ENCODE measurements at places on chromosomes 7 and 10.

DNA sequence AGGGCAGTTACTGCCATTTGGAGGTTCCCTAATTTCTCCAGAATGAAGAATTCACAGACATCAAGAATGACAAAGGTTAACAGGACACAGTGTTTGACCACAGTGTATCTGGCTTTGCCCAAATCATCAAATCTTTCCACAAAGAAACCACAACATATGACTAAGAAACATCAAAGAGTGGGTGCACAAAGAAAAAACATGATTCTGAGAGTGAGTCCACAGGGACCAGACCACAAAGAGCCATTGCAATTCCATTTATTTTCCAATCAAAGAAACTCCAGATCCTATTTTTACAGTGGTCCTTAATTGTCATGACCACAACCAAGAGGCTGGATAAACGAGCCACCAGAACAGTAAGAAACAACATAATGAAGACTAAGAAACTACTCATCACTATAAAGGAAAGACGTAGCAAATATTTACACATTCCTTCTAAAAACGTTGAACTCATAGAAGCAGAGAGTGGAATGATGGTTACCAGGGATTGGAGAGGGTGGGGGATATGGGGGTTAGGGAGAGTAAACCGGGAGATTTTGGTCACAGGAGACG, 286.5 kb downstream of the DOCK4 start:
- no peak for DNase-seq

- no peak for DNase-seq
Observed at GRCh38 chr7:30254717-30255063, 29.7 kb upstream of the ZNRF2 start.

DNA sequence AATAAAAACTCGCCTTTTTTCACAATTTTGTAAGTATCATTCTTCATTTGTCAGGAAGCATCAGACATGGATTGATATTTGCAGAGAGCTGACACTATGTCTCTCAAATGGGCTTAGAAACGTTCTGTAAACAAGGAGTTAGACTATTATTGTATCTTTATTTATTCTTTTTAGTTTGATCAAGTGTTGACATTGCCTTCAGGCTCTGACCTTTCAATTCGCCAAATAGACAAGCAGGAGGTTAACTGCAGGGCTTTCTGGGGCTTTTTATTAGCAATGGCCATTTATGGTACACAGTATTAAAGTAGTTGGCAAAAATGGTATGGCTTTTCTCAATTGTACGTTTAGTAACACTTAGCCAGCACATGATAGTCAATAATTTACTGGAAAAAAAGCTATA, 221.7 kb downstream of the ZWINT start:
- no peak for DNase-seq

GRCh38 chr7:28062197-28062991, 118.2 kb downstream of the JAZF1 start:
- DNase-seq, result peak; percentile 46

- DNase-seq, result no peak
Observed at GRCh38 chr10:123945325-123945920, 53.8 kb upstream of the CPXM2 start.

DNA sequence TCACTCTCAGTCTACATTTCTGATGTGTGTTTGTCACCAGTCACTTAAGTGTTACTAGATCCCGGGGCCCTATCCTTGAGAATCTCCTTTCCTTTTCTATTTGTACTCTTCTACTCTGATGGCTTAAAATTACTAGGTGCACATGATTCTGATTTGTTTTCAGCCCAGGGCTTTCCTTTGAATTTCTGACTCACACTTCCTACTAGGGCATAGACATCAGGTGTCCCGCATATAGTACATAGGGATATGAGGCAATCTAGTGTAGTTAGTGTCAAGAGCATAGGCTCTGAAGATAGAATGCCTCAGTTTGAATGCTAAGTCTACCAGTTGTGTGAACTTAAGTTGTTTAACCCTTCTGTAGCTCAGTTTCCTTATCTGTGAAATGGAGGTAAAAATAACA, 49.4 kb upstream of the LRRN3 start:
- no peak for DNase-seq

DNA sequence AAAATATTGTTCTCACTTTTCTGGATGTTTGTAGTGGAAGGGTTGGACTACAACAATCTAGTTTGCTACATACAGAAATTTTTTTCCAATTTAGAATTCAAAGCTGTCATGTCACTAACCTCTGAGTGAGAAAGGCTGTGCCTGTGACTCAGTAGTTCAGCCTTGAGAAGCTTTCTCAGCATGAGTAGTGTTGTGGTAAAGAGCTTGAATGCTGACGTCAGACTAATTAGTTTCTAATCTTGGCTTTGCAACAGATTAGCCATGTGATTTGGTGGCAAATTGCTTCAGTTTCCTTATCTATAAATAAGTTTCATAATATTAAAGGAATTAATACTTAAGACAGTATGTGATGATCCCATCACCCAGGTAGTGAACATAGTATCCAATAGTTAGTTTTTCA, 83.8 kb downstream of the ABCA13 start:
- no peak for DNase-seq

DNA sequence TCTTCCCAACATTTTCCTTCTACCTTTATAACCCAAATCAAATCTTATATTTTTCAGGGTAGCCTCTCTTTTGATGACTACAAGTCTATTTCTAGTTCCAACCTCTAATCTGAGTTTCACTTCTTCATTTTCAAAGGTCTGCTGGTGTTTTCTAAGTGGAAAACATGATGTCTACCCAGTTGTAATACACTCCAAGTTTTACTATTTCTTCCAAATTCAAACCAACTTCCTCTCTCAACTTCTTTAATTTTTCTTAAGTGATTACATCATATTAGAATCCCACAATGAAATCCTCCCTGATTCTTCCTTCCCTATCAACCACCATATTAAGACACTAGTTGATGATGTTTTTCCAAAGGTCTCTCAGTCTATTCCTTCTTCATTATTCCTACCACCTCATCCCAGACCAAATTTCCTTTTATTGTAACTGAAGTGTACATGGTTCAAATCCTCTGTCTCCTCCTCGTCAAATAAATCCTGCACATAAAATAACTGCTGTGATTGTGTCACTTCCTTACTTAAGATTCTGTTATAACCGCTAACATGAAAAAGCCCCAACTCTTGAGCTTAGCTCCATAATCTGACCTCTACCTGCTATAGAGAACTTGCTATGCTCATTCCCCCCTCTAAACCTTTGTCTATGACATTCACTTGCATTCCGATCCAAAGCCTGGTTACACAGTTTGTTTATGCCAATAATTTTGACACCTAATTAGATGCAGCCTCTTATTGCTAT, 12.7 kb downstream of the TAS2R38 start:
- DNase-seq, result no peak

DNA sequence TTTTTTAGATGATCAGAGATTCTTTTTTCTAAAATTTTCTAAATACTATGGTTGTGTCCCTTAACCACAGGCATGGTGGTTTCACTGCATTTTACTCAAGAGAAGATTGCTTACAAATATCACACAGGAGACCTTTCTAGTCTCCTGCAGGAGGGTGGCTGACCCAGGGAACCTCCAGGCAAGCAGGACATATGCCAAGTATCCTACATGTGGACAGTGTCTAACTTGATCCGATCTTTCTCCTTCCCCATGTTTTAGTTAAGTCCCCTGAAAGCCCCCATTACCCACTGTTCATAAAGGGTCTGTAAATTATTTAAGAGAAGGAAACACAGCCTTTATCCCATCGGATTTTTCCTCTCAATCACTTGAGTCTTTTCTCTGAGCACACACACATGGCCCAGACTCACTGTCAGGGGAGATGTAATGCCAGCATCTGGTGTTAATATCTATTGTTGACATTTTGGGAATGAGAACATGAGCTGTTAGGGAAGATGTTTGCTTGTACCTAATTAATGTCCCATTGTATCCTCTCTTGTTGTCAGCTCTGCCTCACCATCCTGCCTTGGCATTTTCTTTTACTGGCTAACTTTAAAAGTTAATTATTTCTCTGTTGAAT, 755.2 kb downstream of the AUTS2 start:
- no peak for DNase-seq

DNA sequence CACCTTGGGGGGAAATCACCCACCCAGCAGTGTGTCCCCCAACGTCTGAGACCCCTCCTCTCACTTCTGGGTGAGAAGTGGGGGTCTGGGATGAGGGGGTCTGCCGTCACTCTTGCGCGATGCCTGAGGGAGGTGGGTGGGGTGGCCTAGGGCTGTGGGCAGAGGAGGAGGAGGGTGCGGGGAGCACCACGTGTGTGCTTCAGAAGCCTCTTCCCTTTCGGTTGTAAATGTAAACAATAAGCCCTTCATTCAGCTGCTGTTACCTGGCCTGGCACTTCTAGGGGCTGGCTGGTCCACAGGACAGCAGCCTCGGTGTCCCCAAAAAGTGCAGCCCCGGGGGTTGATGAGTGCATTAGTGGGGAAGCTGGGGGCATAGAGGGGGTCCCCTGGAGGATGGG, 1.3 kb downstream of the CLIP2 start:
- DNase-seq, result no peak

DNA sequence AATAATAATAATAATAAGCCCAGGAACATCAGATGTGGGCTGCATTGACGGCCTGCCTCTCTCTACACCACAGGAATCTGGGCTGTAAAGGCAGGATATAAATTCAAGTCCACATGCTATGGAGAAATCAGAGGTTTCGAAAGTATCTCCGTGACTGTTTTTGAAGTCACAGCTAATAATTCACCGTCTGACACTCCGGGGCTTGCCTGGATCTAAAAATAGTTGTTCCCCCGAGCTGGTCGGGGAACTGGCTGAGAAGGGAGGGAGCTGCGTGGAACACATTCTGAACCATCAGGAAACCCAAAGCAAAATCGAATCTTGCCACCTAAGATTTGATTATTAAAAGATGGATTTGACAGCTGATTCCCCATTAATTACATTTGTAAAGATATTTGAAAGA, 35.4 kb downstream of the KLF6 start:
- no peak for DNase-seq

- no peak for DNase-seq
Observed at GRCh38 chr10:60521974-60522405, 132.3 kb upstream of the ANK3 start.

- DNase-seq, result no peak
Observed at GRCh38 chr7:37686556-37687345, 3.2 kb downstream of the GPR141 start.

DNA sequence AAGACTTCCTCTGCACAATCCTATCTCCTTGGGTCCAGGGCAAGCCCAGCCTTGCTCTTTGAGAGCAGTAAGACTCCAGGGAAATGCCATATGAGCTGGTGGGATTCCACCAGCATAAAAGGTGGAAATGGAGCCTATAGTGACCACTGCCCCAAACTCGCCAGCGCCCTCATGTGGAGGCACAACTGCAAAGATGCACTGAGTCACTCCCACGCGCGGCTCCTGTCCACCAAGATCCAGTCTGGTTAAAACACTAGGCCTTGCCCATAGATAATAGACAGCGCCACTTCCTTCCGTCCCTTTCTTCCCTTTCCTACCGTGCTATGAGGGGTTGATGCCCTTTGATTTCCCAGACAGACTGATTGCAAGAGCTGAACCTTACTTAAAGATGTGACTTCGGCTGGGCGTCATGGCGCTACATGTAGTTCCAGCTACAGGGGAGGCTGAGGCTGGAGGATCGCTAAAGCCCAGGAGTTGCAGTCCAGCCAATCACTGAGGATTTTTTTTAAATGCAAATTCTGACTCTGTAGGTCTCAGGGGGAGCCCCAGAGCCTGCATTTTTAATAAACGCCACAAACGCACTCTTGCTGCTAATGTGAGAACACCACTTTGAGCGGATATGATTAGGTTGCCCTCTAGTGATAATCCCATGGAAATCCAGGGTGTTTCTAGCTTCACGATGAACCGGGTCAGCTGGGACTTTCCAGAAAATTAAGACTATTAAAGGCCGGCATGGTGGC, 136.5 kb downstream of the EPC1 start:
- no peak for DNase-seq

DNA sequence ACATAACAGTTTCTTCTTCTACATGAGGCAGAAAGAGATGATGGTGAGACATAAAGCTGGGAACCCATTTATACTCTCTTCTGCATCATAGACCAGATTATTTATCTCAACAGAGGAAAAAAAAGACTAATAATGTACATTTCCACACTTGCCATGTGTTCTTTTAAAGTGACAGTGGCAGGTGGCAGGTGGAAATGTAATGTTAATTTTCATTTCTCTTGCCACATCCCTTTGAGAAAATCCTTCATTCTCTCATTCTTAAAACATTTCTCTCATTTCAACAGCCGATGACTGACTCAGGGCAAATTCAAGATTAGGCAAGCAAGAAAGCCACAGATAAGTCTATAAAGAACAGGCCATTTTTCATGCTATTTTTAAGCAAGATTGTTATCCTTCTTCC, 635.6 kb upstream of the SORCS1 start:
- DNase-seq, result no peak

- no peak for DNase-seq
Observed at GRCh38 chr7:106772655-106773108, 92.4 kb upstream of the PIK3CG start.

DNA sequence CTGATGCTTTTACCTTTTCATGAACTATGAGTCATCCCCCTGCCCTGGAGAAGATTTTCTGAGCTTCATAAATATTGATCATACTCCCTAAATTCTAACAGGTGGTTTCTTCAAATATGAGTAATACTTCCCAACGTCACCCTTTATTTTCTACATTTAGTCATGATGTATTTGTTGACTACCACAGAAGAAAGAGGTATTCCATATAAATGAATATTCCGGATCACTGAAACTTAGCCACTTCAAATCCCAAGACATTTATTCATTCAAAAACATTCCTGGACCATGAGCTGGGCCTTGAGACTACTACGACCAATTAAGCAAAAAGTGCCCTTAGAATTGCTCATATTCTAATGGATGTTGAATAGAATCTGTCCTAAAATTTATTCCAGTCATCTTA, 395.8 kb upstream of the NPVF start:
- DNase-seq, result no peak

GRCh38 chr7:102834999-102835398, 77.8 kb upstream of the LRRC17 start:
- DNase-seq, result no peak

DNA sequence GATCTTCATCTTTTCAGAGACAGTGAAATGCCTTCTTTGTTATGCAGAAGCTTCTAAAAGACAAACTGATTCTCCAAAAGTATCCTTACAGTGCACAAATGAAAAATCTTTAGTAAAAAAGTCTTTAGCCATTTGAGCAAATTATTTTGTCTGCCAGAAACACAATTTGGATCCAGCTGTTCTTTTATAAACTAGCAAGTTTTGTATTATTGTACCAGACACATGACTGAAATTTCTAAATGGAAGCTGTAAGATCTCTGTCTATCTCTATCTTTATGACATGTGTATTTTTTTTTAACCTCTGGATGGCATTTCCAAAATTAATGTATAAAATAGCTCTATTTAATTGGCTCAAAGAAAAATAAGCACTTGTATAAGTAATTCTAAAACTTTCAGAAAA, 68.3 kb downstream of the VIPR2 start:
- no peak for DNase-seq

DNA sequence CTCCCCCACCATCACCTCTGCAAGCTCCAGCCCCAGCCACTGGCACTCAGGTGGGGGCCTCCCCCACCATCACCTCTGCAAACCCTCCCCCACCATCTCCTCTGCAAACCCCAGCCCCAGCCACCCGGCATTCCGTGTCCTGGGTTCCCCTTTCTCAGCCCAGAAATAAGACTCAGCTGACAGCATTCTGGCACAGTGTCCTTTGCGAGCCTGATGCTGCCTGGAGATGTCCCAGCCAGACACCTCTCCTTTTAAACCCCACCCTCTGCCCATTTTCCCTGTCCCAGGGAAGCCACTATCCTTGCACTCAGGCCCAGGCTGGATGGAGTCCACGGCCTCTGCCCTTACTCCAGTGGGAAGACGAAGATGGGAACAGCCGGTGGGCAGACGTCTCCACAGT, 49.8 kb downstream of the ELFN1 start:
- DNase-seq, result no peak

Data from renal cortex interstitium (tissue), 15 donors.